ENCODE measurements at places on chromosomes 6 and 20.

DNA sequence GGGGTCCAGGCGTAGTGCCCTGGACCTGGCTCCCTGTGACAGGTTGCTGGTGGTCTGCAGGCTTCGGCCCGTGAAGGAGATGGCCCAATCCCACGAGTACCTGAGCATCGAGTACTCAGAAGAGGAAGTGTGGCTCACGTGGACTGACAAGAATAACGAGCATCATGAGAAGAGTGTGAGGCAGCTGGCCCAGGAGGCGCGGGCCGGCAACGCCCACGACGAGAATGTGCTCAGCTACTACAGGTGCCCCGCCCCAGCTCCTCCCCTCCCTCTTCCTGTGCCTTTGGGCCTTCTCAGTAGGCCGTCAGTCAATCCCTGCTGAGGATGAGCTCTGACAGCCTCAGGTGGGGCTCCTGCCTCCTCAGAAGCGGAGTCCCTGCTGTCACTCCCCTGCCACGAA is 42.6 kb downstream of the UQCC2 start:
- DNase-seq, result no peak

- no peak for DNase-seq
Observed at GRCh38 chr6:111119571-111120329, 32.4 kb downstream of the SLC16A10 start.

DNA sequence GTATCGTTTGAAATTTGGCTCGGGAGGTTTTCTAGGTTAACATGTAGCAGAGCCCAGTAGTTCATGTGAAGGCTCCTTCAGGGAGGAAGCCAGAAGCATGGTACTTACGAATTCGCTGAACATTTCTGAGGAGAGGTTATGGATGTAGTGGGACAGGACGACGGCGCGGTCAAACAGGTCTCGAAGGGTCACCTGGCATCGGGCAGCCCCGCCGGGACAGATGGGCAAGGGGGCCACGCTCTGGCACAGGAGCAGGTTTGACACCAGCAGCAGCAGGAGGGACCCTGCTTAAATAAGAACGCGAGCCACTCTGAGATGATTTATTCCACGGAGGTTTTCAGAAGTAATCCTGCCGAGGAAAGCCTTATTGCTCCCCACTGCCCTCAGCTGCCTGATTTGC is 2.5 kb downstream of the PRL start:
- no peak for DNase-seq

- no peak for DNase-seq
Observed at GRCh38 chr6:33126101-33126714, 50.4 kb downstream of the HLA-DPB1 start.

- no peak for DNase-seq
Observed at GRCh38 chr6:87645080-87645479, 55.1 kb downstream of the ORC3 start.

DNA sequence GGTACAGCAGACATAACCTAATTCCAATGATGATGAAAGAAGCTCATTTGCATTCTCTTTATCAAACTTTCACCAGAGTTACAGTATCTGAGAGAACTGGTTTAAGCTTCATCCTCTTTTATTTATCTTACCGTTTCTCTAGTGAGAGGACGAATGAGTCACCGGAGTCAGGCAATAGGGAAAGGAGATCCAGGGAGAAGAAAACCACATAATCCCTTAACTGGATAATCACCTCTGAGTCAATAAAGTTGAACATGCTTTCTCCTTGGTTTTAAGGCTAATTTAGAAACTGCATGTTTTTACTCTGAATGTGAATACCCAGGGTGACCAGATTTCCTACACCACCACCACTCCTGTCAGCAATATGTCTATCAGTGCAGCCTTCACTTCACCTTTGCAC is 313.7 kb upstream of the TBX18 start:
- no peak for DNase-seq

DNA sequence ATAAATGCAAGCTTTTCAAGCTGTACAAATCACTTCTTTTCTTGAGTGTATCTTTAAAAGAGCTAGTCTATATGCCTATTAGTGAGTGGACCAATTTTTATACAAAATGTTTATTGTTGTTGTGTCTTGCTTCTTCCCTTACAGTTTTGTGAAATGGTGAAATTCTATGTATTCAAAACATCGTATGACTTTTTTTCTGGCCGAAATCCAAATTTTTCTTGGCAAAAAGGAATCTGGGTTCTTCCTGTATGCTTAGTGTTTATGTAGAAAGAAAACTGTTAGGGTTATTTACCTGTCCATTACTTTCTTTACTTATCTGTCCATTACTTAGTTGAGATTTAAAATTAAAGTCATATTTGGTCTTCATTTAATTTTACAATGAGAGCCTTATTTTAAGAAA is 153.9 kb downstream of the MMS22L start:
- no peak for DNase-seq

GRCh38 chr6:170137176-170137891 is 153.5 kb downstream of the DLL1 start:
- no peak for DNase-seq

DNA sequence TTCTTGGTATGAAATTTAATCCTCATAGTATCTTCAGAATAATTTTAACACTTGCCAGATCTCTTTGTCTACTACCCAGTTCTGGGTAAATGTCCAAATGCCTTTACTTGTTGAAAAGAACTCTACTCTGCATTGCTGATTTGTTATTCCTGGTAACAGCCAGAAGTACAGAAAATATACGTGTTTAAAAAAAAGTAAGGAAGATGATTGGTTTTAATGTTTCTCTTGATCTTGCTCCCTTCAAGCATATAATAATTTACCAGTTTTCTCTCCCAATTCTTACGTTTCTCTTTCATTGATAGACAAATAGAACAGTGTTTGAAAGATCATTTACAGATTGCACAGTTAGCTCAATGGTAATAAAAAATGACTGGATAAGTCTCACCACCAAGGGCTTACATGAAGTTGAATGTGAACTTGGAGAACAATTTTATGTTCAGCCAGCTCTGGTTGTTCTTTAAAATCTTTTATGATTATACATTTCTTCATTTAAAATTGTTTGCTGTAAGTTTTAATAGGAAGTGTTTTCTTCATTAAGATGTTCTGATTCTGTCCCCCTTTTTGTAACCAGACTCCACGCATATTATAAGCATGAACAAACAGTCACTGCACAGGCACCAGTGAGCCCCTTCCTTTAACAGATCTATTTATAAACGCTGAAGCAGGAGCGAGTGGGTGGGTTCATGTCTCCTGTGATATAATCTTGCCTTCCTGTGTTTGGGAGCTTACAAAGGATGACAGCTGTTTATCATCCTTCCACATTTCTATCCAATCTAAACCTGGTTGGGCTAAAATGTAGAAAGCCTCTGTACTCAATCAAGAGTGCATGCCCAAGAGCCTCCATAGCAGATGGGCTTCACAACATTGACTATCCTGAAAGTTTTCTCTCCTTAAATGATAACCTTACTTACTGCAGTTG is 299.5 kb downstream of the PRL start:
- DNase-seq, result no peak

DNA sequence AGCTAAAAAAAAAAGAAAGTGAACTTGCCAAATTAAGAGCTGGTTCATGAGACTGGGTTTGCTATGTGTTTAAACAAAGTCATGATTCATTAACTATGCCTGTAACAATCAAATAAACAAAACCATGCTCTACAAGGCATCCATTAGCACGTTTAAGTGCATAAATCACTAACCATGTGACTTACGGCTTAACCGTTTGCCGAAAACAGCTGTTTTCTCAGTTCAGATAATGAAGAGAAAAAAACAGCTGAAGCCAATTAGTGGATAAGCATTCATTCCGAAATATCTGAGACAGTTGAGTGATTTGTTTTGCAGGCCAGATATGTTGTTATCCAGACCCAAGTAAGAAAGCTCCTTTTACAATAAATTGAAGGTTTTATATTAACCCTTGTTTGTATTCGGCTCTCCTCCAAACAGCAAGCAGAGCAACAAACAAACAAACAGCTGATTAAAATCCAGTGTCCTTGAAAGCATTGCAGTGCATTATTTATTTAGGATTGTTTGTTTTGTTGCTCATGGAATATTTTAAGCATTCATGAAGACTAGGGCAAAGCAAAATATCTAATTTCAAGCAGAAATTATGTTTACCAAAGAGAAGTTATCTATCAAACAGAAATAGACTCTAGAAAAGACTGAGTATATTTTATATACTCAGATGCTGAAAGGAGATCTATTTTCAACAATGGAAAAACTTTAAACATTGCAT is 343.5 kb downstream of the RFPL4B start:
- no peak for DNase-seq

DNA sequence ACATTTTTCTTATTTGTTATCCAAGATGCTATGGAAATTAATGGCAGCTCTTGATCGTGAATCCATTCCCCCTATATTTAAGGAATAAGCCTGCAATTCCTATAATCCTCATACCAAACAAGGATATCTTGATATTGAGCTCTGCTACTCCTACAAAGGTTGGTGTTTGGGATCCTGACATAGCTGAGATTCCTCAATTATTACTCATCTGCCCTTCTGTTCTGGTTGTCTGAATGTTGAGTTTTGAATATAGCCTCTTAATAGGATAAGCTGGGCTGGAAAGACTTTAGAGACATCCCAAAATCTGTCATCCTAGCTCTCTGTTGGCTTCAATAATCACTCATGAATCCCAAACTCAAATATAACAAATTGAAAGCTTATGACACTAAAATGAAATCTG is 49.9 kb downstream of the CLIC5 start:
- DNase-seq, result no peak

All from cortex of kidney (tissue), 1 donor.